Breast epithelium (tissue), 4 donors: ENCODE measurements at places on chromosomes 11 and 22. TPM values are rescaled to one million over a fixed set of nuclear protein-coding genes. Genes with fewer than 3 reads are reported as not detected.

The PNPLA5 gene
- not detected for total RNA-seq

The TRIM49D2 gene
- not detected for total RNA-seq

The MS4A3 gene
- total RNA-seq: not detected

The CADM1 gene
- total RNA-seq: 48.4 TPM

The LSP1 gene
- total RNA-seq: 36.0 TPM

The FAU gene
- 1,230 TPM for total RNA-seq

The NCAM1 gene
- 3.6 TPM for total RNA-seq

- H3K36me3 ChIP-seq: no peaks in the 10 kb centered on the region
- no peaks in the 10 kb centered on the region for H3K4me1 ChIP-seq
- no peaks in the 10 kb centered on the region for H3K27me3 ChIP-seq
- DNase-seq: no peak
- no peak overlapping the region for H3K27ac ChIP-seq
Observed at GRCh38 chr11:119288219-119288618, 28.7 kb downstream of the MCAM start.

- no peak for DNase-seq
- no peak overlapping the region for H3K4me3 ChIP-seq
- H3K27ac ChIP-seq: no peak overlapping the region
- no peaks in the 10 kb centered on the region for H3K4me1 ChIP-seq
Observed at GRCh38 chr11:105923807-105924206, 98.2 kb downstream of the MSANTD4 start.

- H3K4me1 ChIP-seq: no peaks in the 10 kb centered on the region
- H3K4me3 ChIP-seq: no peak overlapping the region
- no peak for DNase-seq
- H3K27ac ChIP-seq: no peak overlapping the region
- no peaks in the 10 kb centered on the region for H3K27me3 ChIP-seq
- H3K36me3 ChIP-seq: no peaks in the 10 kb centered on the region
Observed at GRCh38 chr11:32116668-32117067, 25.8 kb downstream of the RCN1 start.

- H3K4me1 ChIP-seq: no peaks in the 10 kb centered on the region
- no peaks in the 10 kb centered on the region for H3K36me3 ChIP-seq
- H3K4me3 ChIP-seq: no peak overlapping the region
- H3K27ac ChIP-seq: no peak overlapping the region
- DNase-seq: no peak
- H3K27me3 ChIP-seq: no peaks in the 10 kb centered on the region
Observed at GRCh38 chr22:29136782-29137700, 64.2 kb downstream of the KREMEN1 start.

DNA sequence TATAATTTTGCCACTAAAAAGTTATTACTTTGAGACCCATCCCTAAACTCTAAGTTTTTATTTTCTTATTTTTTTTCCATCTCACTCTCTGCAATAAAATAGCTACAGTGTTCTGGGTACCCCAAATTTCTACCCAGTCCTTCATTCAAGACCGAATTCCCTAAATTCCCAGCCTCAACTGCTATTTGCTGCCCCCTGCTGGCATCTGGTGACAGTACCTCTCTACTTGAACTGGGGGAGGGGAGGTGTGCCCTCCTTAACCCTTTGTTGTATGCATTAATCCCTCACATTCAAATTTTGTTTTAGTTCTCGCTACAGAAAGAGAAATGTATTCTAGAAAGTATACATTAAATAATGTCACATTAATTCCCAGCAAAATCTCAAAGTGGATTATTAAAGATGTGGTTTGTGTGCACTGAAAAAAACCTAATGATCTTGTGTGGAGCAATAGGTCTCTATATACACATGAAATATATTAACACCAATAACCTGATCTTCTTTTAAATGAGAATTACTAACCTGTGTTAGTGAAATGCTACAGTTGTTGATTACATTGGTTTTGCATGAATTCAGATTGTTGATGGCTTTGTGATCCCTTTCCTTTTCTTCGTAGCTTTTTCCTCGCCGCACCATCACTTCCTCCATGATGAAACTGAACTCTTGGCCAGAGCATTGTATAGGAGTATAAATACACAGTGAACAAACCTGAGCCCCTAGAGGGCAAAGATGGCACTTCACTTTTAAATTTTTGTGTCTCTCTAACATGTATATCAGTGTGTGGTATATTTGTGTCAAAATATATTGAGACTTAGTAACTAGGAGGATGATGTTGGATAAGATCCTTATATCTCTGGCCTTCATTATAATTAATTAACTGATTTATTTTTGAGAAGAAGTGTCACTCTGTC lies 590.0 kb downstream of the METTL15 start:
- no peaks in the 10 kb centered on the region for H3K4me1 ChIP-seq
- no peaks in the 10 kb centered on the region for H3K27me3 ChIP-seq
- H3K27ac ChIP-seq: no peak overlapping the region
- H3K36me3 ChIP-seq: no peaks in the 10 kb centered on the region

- H3K27ac ChIP-seq: no peak overlapping the region
- H3K4me1 ChIP-seq: peaks cover 5% of the 10 kb centered on the region
- H3K27me3 ChIP-seq: no peaks in the 10 kb centered on the region
Observed at GRCh38 chr11:44557464-44557863, 8.0 kb upstream of the CD82 start.

DNA sequence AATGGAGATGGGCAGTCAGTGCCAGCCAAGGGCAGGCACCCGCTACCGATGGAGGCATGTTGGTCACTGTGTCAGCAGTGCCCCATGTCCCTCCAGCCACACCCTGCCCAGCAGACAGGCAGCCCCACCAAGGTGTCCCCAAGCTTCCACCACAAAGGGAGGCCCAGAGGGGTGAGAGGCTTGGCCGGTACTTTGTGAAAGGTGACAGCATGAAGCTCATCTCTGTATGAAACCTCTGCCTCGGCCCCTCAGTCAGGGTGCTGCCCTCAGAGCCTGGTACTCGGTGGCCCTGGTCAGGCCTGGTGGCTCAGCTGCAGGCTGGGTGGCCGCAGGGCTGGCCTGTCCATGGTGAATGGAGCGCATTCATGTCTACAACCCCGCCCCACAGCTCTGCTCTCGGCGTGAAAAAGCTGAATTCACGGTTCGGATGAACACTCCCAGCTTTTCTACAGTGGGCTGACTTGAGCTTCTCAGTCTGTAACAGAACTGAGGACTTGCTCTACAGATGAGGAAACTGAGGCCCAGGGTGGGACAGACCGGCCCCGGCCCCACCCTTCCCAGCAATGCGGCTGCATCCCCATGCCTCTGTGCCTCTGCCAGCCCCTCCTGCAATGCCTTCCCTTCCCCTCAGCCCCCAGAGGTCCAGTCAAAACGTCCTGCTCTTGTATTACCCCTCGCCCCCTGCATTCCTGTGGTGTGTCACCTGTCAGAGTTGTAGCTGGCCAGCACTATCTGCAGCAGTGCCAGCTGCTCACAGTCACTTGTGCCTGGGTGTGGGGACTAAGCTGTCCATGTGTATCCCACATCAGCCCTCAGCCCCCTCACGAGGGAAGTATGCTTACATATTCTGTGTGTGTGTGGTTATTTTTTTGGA lies 27.7 kb downstream of the RSPH14 start:
- H3K27ac ChIP-seq: no peak overlapping the region
- DNase-seq: no peak
- H3K4me3 ChIP-seq: no peak overlapping the region
- H3K4me1 ChIP-seq: no peaks in the 10 kb centered on the region
- H3K36me3 ChIP-seq: no peaks in the 10 kb centered on the region

DNA sequence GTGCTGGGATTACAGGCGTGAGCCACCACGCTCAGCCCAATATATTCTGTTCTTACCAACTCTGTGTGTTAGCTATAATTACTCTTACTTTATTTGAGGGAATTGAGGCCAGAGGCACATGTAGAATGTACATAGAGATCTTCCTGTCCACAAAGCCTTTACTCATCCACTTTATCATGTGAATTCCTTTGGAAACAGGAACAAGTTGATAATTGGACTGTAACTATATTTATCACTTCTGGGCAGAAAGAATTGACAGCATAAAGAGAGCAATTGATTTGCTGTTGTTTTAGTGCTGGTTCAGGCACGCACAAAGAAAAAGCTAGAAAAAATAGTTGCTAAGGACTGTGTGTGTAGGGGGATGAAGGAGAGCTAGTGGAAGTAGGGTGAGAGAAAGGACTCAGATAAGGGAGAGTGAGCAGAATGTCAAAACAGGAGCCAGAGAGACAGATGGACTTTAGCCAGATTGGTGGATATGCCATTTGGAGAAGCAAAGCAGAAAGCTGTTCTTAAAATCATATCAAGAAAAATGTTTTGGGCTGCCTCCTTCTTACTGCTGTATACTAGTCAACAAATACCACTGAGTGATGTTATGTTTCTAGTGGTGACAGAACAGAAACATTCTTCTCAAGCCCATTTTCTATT lies 929.8 kb upstream of the CNTN5 start:
- no peak overlapping the region for H3K27ac ChIP-seq
- H3K4me1 ChIP-seq: no peaks in the 10 kb centered on the region
- no peak for DNase-seq
- H3K4me3 ChIP-seq: no peak overlapping the region
- H3K27me3 ChIP-seq: no peaks in the 10 kb centered on the region

- no peaks in the 10 kb centered on the region for H3K36me3 ChIP-seq
- DNase-seq: no peak
- H3K27me3 ChIP-seq: no peaks in the 10 kb centered on the region
- no peaks in the 10 kb centered on the region for H3K4me1 ChIP-seq
Observed at GRCh38 chr11:61280883-61281580, 14.1 kb downstream of the VWCE start.

GRCh38 chr22:36587289-36588154 lies 58.6 kb upstream of the EIF3D start:
- no peaks in the 10 kb centered on the region for H3K4me1 ChIP-seq
- no peak for DNase-seq
- no peaks in the 10 kb centered on the region for H3K36me3 ChIP-seq
- no peaks in the 10 kb centered on the region for H3K27me3 ChIP-seq
